Erythroblast (primary cell): ENCODE measurements at places on chromosomes 5 and 9.
A peak's percentile ranks its signal among the peaks of the same experiment; 100 is the strongest.

DNA sequence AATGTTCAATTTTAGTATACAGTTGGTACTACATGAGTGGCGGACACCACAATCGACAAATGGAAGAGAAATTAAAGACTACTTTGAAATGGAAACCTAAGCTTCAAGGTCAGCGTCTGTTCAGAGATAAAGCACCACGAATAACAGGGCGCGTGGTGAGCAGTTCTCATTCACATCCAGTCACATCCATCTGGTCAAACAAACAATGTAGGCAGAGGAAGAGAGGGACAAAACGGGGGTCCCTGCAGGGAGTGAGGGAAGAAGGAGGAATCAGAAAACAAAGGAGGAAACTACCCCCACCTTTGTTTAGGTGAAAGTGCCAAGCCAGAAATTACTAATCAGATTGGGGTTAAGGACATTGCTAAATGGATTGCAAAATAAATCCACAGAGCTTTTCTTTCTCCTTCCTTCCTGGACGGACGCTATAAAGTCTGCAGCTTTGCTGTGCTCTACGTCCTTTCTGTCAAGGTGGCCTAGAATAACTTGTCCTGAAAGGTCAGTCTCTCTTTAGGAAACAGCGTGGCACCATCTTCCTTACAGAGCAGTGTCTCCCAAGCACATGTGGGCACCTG lies 138.6 kb downstream of the ENTREP1 start:
- DNase-seq: no peak

GRCh38 chr5:172235827-172236736 lies 42.1 kb downstream of the EFCAB9 start:
- DNase-seq: peak; percentile 5

DNA sequence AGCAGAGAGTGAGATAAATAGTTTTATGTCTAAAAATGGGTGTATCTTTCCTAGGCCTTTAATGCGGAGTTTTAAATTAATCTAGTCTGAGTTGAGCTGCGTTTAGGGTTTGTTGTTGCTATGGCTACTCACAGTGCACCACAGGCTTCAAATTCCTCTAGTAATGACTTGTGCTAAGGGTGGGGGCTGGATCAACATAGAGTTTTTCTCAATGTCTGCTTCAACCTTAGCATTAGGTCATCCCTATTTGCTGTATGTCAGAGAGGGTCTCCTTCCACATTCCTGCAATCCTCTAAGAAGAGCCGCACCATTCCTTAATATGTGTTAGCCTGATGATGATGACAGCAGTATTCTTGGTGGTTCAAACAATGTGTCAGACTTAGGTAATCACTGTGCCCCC lies 465.6 kb upstream of the KIF2A start:
- DNase-seq: no peak

GRCh38 chr9:128683340-128684064 lies 5.5 kb upstream of the SET start:
- DNase-seq: no peak

GRCh38 chr5:135481909-135482311 lies 29.8 kb upstream of the TIFAB start:
- DNase-seq: no peak

- peak; percentile 92 for DNase-seq
Measured at GRCh38 chr9:100101608-100102007, 2.6 kb downstream of the INVS start.

- no peak for DNase-seq
Measured at GRCh38 chr5:8413975-8414374, 545.0 kb downstream of the MTRR start.

- DNase-seq: no peak
Measured at GRCh38 chr9:20988671-20989315, 42.6 kb downstream of the HACD4 start.

DNA sequence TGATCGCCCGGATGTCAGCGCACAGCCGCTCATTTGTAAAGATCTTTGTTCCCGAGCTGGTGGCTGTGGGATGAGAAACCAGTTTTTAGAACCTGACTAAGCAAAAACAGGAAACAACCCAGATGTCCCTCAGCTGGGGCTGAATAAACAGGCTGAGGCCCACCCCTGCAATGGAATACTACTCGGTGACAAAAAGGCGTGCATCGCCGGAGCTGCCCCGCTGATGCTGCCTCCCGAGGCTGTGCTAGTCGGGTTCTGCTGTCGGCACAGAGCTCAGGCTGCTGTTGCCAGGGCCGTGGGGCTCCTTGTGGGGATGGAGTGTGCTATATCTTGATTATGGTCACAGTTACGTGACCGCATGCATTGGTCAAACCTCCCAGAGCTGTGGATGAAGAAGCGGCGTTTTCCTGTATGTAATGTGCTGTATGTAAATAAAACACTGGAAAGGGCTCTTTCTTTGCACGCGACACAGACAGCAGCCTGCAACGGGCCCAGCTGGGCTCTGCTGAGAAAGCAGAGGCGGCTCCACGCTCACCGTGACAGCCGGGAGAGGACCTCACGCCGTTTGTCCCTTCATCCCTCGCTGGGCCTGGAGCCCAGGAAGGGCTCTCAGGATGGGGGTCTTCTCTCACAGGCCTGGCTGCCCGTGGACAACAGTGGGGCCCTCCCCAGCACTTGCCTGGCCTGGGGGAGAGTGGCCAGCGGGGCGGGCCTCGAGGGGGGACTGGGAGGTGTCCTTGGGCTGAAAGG lies 51.5 kb upstream of the RNU6ATAC start:
- no peak for DNase-seq

GRCh38 chr9:37575001-37575400 lies 1.2 kb downstream of the FBXO10 start:
- no peak for DNase-seq

DNA sequence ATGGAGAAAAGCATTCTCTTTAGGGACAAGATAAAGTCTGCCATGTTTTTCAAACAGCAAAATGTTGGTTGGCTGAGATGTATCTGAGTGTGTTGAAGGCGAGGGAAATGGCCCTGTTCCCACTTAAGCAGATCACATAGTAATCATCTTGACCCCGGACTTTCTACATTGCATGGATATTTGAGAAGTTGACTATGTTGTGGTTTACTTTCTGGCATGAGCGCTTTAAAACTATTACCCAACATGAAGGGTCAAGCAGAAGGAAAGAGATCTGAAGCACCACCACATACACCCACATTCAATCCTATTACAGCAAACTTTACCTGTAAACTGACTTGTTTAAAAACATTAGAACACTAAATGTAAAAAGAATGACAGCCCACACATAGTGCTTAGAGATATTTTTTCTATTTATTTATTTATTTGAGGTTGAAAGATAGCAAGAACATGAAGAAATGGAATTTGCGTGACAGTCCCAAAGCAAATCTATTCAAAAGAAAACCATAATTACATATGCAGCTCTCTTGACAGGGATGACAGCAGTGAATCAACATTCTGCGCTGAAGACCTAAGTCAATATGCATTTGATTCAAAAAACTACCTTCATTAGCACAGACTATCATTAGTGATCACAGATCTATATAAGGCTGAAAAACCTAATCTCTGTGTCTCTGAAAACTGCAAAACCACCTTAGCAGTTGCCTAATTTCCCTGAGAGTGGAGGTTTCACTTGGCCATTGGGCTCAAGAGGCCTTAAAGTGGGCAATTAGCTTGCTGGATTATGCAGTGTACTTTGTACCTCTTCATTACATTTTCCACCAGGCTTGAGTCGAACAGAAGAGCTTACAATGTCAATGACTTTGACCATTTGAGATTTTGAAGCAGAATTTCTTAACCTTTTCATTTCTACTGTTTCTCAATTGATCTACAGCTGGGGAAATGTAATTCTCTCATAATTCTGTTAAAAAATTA lies 195.0 kb downstream of the PDE4D start:
- no peak for DNase-seq

- no peak for DNase-seq
Measured at GRCh38 chr5:111427762-111428161, 84.6 kb downstream of the STARD4 start.

GRCh38 chr5:36202521-36202961 lies 39.2 kb downstream of the NADK2 start:
- no peak for DNase-seq

DNA sequence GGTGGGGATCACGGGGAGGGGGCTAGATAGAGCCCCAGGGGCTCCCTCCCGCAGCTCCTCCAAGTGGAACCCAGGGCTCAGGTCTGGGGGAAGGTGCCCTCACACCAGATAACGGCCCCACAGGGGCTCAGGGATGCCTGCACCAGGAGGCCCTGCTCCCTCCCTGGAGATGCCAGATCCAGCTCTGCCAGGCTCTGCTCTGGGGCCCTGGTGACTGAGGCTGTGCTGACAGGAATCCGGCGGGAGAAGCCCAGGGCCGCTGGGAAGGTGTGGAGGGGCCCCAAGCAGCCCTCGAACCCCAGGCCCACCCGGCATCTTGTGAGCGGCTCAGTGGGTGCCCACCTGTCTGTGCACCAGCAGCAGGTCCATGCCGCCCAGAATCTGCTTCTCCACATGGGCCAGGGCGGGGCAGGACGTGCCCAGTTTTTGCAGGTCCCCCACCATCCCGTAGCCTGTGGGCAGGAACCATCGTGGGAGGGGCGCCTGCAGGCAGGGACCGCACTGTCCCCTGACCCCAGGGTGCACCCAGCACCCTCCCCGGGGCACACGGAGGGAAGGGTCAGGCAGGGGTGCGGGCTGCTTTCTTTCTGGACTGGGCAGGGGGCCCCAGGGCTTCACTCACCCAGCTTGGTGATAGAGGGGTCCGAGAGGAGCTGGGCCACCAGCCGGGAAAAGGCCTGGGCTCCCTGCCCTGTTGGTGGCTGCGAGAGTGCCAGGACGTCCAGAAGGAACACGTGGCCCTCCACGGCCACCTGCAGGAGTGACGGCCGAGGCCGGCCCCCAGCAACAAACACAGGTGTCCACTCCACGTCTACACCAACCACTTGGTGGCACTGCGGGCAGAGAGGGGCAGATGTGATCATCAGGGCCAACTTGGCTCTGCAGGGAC lies 48.9 kb upstream of the NRARP start:
- DNase-seq: no peak

- no peak for DNase-seq
Measured at GRCh38 chr9:130111786-130112537, 58.3 kb downstream of the GPR107 start.

GRCh38 chr9:130746434-130747212 lies 53.0 kb downstream of the EXOSC2 start:
- no peak for DNase-seq

DNA sequence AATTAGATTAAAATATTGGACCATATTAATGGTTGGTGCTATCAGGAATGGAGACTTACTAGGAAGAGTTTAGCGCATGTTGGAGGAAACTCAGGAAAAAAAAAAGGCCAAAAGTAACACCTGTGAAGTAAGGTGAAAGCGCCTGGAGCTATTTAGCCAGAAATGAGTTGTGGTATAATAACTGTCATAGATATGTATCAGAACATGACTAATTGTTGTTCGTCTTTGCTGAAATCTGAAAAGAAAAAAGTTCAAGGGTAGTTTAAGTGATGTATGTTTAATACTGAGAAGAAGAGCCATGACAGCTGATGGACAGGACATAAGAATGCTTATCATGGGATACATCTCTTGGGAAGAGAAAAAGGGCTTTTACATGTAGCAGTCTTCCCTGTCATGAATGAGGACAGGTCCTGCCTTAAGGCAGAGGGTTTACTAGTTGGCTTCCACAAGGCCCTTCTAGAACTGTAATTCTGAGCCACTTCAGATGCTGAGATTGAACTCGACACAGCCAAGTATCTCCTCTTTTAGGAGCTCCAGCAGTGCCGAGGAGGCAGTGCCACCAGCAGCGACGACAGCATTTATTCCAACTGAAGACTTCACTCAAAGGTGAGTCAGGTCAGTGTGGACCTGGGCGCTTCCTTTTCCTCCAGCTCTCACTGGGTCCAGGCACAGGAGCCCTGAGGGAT lies 940 bp upstream of the CAMK4 start:
- DNase-seq: peak; percentile 2

DNA sequence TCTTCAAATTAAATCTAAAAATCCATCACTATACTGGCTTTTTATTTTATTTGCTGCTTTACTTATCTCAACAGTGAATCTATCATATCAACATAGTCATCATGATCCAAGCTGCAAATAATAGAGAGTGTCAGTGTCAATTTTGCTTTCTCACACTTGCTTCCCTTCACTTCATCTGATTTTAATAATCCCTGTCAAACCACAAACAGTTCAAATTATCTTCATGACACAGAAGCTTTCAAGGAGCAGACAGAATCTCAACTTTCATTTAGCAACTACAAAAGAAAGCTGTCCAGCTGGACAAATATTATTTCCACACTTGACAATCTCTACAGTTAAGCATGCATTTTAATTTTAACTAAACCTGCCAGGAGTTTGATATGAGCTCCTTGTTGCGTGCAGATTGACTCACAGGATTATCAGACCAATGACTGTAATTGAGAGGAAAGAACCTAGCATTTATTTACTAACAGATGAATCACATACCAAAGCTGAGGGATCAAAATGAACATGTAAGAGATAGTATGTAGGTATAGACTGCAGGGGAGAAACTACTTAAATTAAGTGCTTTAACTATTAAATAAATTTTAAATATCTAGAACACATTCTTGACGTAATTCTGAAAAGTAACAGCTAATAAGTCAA lies 56.0 kb downstream of the KIAA0825 start:
- DNase-seq: no peak

DNA sequence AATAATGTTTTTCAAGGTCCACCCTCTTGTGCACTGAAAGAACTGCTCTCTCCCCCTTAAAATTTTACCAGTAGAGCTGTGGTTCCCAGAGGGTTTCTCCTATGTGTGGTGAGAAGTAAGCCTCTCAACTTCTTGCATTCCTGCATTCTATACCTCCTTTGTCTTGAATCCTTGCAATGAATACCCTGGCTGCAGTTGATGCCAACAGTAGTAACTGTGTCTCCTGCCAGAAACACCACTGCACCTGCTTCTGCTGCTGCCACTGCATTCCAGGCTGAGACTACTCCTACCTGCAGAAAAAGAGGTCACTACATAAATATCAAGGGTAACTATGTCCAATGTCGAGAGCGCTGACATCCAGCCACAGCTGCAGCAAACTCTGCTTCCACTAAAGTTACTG lies 203.7 kb downstream of the TMEM167A start:
- DNase-seq: no peak

GRCh38 chr5:112930082-112930344 lies 8.0 kb upstream of the REEP5 start:
- DNase-seq: no peak

GRCh38 chr5:109878887-109879286 lies 189.2 kb downstream of the MAN2A1 start:
- no peak for DNase-seq

DNA sequence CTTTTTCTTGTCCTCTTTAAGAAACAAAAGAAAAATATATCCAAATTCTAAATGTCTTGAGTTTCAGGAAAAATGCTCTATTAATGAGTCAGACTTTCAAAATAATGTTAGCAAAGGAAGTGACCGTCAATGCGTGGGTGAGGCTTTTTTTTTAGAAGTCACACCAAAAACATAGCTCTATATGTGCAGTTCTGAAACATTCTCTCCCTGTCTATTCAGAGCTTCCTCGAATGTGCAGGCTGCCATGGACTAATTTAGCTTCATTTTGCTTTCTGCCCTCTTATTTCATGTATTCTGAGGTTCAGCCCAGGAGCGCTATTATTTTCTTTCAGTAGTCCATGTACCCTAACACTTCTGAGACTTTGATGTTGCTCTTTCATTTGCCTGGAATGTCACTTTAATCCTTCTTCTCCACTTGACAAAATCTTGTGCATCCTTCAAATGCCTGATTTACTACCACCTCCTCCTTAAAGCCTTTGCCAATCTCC lies 72.5 kb upstream of the RASA1 start:
- DNase-seq: no peak
